ENCODE measurements at places on chromosomes 12 and 14.

GRCh38 chr12:84763107-84763506 lies 149.5 kb downstream of the SLC6A15 start:
- DNase-seq = no peak

- no peak for DNase-seq
Observed at GRCh38 chr12:115312901-115313300, 628.9 kb upstream of the TBX3 start.

- no peak for DNase-seq
Observed at GRCh38 chr12:49794021-49794420, 34.2 kb downstream of the NCKAP5L start.

GRCh38 chr12:50186681-50187080 lies 19.5 kb upstream of the CERS5 start:
- DNase-seq = no peak

Measured in NCI-H526 (cell line).